ENCODE measurements at places on chromosomes 12 and 14. TPM values are rescaled to one million over a fixed set of nuclear protein-coding genes. Genes with fewer than 3 reads are reported as not detected.

DNA sequence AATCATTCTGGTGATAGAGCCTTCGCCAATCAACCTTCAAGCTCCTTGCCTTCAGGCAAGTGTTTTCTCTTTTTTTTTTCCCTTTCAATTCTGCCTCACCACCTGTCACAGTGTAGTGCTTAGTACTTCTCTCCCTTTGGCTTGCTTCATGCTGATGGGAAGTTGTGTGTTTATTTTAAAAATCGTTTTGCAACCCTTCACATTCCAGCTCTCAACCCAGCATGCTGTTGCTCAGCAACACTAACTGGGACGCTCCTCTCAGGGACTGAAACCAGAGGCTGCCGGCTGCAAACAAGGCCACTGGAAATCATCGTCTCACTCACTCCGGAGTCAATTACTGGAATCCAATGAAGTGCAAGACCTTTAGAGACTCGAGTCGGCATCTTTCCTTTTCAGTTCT is 342.7 kb downstream of the PRKD1 start:
- H3K27ac ChIP-seq: no peak overlapping the region
- H3K36me3 ChIP-seq: no peaks in the 10 kb centered on the region
- H3K4me3 ChIP-seq: no peak overlapping the region
- no peak for DNase-seq
- H3K4me1 ChIP-seq: no peaks in the 10 kb centered on the region

GRCh38 chr12:131934535-131934934 is 5.5 kb downstream of the PUS1 start:
- H3K4me1 ChIP-seq: peaks cover 9% of the 10 kb centered on the region
- DNase-seq: no peak
- H3K27me3 ChIP-seq: no peaks in the 10 kb centered on the region

- no peaks in the 10 kb centered on the region for H3K36me3 ChIP-seq
- no peaks in the 10 kb centered on the region for H3K27me3 ChIP-seq
- H3K4me3 ChIP-seq: no peak overlapping the region
- DNase-seq: no peak
- H3K4me1 ChIP-seq: no peaks in the 10 kb centered on the region
Observed at GRCh38 chr14:104550861-104551728, 28.5 kb upstream of the C14orf180 start.

Gene USP44
- 4.3 TPM for total RNA-seq

Gene HNF1A
- total RNA-seq: not detected

DNA sequence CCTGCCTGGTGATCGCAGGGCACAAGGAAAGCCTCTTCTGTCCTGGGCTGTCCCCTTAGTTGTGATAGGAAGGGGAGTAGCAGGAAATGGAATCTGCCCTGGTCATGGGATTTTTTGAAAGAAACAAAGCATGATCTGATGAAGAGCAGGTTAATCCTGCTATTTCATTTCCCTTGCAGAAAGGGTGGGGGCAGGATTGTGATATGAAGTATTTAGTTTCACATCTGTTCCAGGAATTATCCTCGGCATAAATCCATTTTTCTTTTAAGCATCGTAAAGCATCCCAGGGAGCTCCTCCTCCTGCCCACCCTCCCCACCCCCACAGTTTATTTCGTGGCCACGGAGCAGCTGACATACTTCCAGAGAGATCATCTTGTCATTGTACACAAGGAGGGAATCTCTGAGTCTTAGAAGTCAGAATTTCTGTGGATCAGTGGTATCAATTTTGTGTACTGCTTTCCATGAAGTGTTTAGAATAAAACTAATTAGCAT is 53.1 kb downstream of the TGFB3 start:
- H3K27me3 ChIP-seq: no peaks in the 10 kb centered on the region
- no peaks in the 10 kb centered on the region for H3K4me1 ChIP-seq
- no peak overlapping the region for H3K27ac ChIP-seq
- H3K4me3 ChIP-seq: no peak overlapping the region

DNA sequence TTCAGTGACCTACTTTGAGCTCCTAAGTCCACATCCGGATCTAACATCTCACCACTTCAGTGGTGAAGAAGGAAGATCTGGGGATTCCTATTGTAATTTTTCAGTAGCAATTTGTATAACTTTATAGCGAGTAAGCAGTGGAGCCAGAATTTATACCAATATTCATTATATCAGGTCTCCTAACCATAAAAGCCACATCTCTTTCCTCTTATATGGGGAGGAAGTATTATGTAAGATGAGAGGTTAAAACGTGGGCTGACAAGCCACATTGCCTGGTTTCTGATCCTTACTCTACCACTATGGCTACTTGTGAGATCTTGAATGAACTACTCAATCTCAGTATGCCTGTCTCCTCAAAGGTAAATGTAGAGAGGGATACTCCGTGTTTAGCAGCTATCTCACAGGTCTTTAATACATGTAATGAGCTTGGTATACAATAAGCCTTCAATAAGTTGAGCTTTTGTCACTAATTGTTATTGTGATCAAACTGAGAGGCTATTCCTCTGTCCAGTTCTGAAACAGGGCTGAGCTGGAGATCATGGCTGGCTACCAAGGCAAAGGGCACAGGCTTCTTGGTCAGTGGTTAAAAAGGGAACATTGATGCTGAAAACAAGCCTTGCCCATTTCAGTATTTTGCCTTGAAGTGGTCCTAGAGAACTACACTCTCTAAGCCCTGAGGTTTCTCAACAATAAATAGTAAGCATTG is 3.3 kb upstream of the TMEM117 start:
- H3K27ac ChIP-seq: no peak overlapping the region
- H3K27me3 ChIP-seq: peaks cover 44% of the 10 kb centered on the region
- no peak overlapping the region for H3K4me3 ChIP-seq
- no peaks in the 10 kb centered on the region for H3K36me3 ChIP-seq
- DNase-seq: no peak

- H3K4me3 ChIP-seq: no peak overlapping the region
- H3K27me3 ChIP-seq: peaks cover 20% of the 10 kb centered on the region
- H3K27ac ChIP-seq: no peak overlapping the region
- no peaks in the 10 kb centered on the region for H3K36me3 ChIP-seq
Observed at GRCh38 chr12:62767496-62767895, 167.5 kb downstream of the PPM1H start.

- H3K4me1 ChIP-seq: peaks cover 6% of the 10 kb centered on the region
- peaks cover 44% of the 10 kb centered on the region for H3K36me3 ChIP-seq
- DNase-seq: no peak
- H3K4me3 ChIP-seq: no peak overlapping the region
Observed at GRCh38 chr14:89248411-89249064, 168.5 kb downstream of the FOXN3 start.

DNA sequence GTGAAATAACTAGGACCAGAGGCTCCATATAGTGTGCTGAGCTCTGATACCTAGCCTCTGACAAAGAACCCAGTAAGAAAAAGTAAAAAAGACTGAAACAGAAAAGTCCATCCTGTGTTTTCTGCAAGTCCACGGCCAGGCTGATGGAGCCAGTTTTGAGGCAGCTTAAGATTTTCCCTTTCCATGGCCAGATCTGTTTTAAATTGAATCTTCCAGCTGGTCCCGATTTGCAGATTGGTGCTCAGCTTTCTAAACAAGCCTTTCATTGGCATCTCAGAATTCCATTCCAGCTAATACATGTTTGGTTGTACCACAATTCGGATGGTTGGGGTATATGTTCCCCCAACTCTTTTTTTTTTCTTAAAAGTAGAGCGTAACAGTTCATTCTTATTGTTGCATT is 152.0 kb downstream of the DACT1 start:
- DNase-seq: no peak
- H3K27me3 ChIP-seq: no peaks in the 10 kb centered on the region
- H3K36me3 ChIP-seq: no peaks in the 10 kb centered on the region
- no peak overlapping the region for H3K4me3 ChIP-seq
- no peak overlapping the region for H3K27ac ChIP-seq

Gene KRT6C
- total RNA-seq: not detected

Gene GPR65
- total RNA-seq: 11.6 TPM

Gene LRRC23
- total RNA-seq: 4.7 TPM

- H3K4me1 ChIP-seq: peaks cover 2% of the 10 kb centered on the region
- no peak for DNase-seq
- H3K27me3 ChIP-seq: no peaks in the 10 kb centered on the region
- no peaks in the 10 kb centered on the region for H3K36me3 ChIP-seq
Observed at GRCh38 chr12:93106910-93107309, 177.8 kb upstream of the EEA1 start.

Gene CNPY2
- total RNA-seq: 165 TPM

DNA sequence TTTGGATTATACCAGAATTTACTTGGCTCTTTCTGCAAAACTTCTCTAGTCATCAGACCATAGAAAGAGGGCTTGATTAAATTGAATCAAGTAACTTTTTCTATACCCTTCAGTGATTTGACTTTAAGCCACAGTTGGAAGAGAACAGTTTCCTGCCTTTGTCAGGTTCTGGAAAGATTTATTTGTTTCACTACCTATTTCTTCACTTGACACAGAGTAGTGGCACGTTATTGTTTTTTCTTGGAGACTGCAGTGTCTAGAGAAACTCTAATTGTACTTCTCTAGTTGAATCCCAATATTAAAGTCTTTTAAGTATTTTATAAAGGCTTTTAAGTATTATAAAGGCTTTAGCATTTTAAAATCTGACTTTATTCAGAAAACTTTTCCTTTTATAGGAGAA is 138.1 kb downstream of the TMEM117 start:
- no peak overlapping the region for H3K4me3 ChIP-seq
- no peak for DNase-seq
- H3K27me3 ChIP-seq: no peaks in the 10 kb centered on the region
- H3K27ac ChIP-seq: no peak overlapping the region

Gene KLRC2
- total RNA-seq: 0.39 TPM

Gene ORMDL2
- total RNA-seq: 58.6 TPM

GRCh38 chr14:96256407-96256806 is 397 bp downstream of the BDKRB1 start:
- H3K4me3 ChIP-seq: no peak overlapping the region
- H3K4me1 ChIP-seq: no peaks in the 10 kb centered on the region
- peaks cover 6% of the 10 kb centered on the region for H3K27me3 ChIP-seq
- H3K27ac ChIP-seq: no peak overlapping the region

Gene REM2
- 0.28 TPM for total RNA-seq

Gene CTSG
- not detected for total RNA-seq

GRCh38 chr12:13661005-13661887 is 320.2 kb downstream of the GRIN2B start:
- H3K27ac ChIP-seq: no peak overlapping the region
- H3K27me3 ChIP-seq: peaks cover 1% of the 10 kb centered on the region
- no peaks in the 10 kb centered on the region for H3K36me3 ChIP-seq

- H3K4me1 ChIP-seq: no peaks in the 10 kb centered on the region
- DNase-seq: no peak
- no peak overlapping the region for H3K4me3 ChIP-seq
- H3K27ac ChIP-seq: no peak overlapping the region
- peaks cover 19% of the 10 kb centered on the region for H3K36me3 ChIP-seq
Observed at GRCh38 chr12:106865683-106866082, 90.0 kb upstream of the TMEM263 start.

Gene DNAI7
- not detected for total RNA-seq

GRCh38 chr12:97308576-97309198 is 153.9 kb upstream of the RMST start:
- no peak overlapping the region for H3K4me3 ChIP-seq
- no peak for DNase-seq
- H3K4me1 ChIP-seq: no peaks in the 10 kb centered on the region
- H3K36me3 ChIP-seq: no peaks in the 10 kb centered on the region
- H3K27me3 ChIP-seq: peaks cover 8% of the 10 kb centered on the region

Gene GALNT9
- total RNA-seq: not detected

Gene MANSC4
- not detected for total RNA-seq

GRCh38 chr14:67918838-67919237 is 99.3 kb downstream of the RAD51B start:
- no peak for DNase-seq
- no peaks in the 10 kb centered on the region for H3K27me3 ChIP-seq
- no peak overlapping the region for H3K4me3 ChIP-seq
- H3K4me1 ChIP-seq: no peaks in the 10 kb centered on the region
- no peaks in the 10 kb centered on the region for H3K36me3 ChIP-seq
- no peak overlapping the region for H3K27ac ChIP-seq
